GM23338 (cell line): ENCODE measurements at places on chromosomes 6 and 20. TPM values are rescaled to one million over a fixed set of nuclear protein-coding genes. Genes with fewer than 3 reads are reported as not detected.

ZNF311 gene
- 1.5 TPM in 2 replicates for polyA plus RNA-seq

KLC4 gene
- polyA plus RNA-seq: 14.9 and 16.6 TPM in 2 replicates

GLP1R gene
- polyA plus RNA-seq: 0.38 and 0.42 TPM in 2 replicates

PRL gene
- not detected in 2 replicates for polyA plus RNA-seq

PPP1R3G gene
- 0.05 and 0.13 TPM in 2 replicates for polyA plus RNA-seq

RIPPLY2 gene
- polyA plus RNA-seq: 4.0 and 6.0 TPM in 2 replicates
